ENCODE measurements at places on chromosomes 3 and 15. TPM values are rescaled to one million over a fixed set of nuclear protein-coding genes. Genes with fewer than 3 reads are reported as not detected.

The AGBL1 gene
- under 0.01 TPM for total RNA-seq

The ZNF619 gene
- total RNA-seq = 7.0 TPM

The PRRT3 gene
- 2.0 TPM for total RNA-seq

The CSTA gene
- not detected for total RNA-seq

The HDDC3 gene
- 11.8 TPM for total RNA-seq

The DLEC1 gene
- not detected for total RNA-seq

The ADAMTS7 gene
- 40.9 TPM for total RNA-seq

The NR1I2 gene
- not detected for total RNA-seq

The CFAP91 gene
- 0.33 TPM for total RNA-seq

The PLA1A gene
- 1.3 TPM for total RNA-seq

The CYP1A2 gene
- total RNA-seq = not detected

The STRIT1 gene
- not detected for total RNA-seq

The SLC6A6 gene
- total RNA-seq = 26.1 TPM

The ANKRD34C gene
- total RNA-seq = not detected

The ECE2 gene
- total RNA-seq = not detected

The DPPA4 gene
- not detected for total RNA-seq

The MAP2K1 gene
- 40.4 TPM for total RNA-seq

The NANOGP8 gene
- 0.38 TPM for total RNA-seq

The JAGN1 gene
- total RNA-seq = 26.9 TPM

The NECTIN3 gene
- 76.3 TPM for total RNA-seq

The NXPE3 gene
- 5.7 TPM for total RNA-seq

The MOBP gene
- 0.19 TPM for total RNA-seq

The LRRIQ4 gene
- total RNA-seq = 0.19 TPM

The DUOX1 gene
- total RNA-seq = not detected

The PROK2 gene
- total RNA-seq = not detected

The GOLGA6L4 gene
- 2.0 TPM for total RNA-seq

The ALDH1A2 gene
- total RNA-seq = 39.8 TPM

The C2CD4A gene
- total RNA-seq = 1.2 TPM

The KCNMB3 gene
- 2.3 TPM for total RNA-seq

The COMMD2 gene
- total RNA-seq = 41.4 TPM

Measured in vein endothelial cell (primary cell).